ENCODE measurements at places on chromosomes 1 and 21.

DNA sequence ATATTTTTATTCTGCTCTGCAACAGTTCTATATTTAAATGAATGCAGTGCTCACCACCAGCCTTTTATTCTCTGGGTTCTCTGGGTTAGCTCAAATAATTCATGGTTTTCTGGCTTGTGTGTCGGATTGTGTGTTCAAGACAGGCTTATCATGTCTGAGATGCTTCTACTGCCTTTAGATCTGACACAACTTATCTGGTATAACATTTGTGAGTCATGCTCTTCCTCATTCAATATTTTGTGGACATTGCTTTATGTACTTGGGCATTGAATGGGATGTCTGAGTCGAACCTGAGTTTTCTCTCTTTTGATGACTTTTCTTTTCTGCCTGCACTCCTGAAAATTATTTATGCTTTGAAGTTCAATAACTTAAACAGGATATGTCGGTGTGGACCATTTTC is 17.6 kb upstream of the PKP1 start:
- peak; percentile 35 for DNase-seq

GRCh38 chr1:10400013-10400412 is 1.1 kb downstream of the PGD start:
- DNase-seq = no peak

DNA sequence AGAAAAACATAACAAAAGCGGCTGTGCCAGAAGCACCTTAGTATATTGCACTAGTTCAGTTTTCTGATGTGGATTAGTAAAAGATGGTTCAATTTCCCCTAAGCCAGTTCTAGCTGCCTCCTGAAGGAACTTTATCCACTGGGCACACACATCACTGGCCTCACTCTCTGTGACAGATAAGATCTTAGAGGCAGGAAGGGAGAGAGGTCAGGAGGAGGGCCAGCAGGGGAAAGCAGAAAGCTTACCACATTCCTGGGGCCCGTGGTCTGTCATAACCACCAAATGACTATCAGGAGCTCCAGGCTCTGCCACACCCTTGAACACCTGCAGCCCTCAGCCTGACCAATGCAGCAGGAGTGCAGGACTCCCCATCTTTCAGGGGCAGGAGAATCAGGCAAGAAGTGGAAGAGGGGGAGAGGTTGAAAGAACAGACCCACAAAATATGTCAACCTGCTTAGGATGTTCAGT is 37.8 kb downstream of the LRRC71 start:
- DNase-seq = no peak

GRCh38 chr1:161216945-161217712 is 2.0 kb downstream of the FCER1G start:
- DNase-seq = peak; percentile 97

GRCh38 chr1:40050863-40051262 is 10.3 kb downstream of the CAP1 start:
- no peak for DNase-seq

GRCh38 chr1:85952460-85952859 is 204.1 kb downstream of the COL24A1 start:
- DNase-seq = no peak

DNA sequence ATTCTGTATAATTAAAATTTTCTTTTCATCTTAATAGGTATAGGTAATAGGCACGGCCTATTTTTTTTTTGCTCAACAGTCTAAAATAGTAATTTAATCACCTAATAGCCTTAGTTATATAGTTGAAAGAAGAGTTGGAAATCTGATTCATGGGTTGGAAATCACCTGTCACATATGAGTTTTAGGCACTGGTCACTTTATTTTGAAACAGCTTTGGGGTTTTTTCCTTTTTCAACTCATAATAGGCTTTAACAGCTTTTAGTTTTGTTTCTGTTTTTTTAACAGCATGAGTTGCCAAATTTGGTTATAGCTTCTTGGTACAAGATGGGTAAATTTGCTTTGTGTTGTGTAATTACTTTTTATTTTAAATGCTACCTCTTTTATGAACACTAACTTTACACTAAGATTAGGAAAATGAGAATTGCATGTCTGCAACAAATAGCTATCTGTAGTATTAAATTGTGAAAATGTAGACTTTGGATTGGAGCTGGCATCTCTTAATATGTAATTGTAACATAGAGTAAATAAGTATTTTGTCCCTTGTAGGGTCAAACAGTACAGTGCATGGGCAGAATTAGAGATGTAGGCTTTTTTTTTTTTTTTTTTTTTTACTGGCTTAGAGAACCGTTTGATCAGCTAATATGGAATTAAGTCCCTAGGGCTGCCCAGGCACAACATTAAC is 109.8 kb downstream of the OSBPL9 start:
- no peak for DNase-seq

DNA sequence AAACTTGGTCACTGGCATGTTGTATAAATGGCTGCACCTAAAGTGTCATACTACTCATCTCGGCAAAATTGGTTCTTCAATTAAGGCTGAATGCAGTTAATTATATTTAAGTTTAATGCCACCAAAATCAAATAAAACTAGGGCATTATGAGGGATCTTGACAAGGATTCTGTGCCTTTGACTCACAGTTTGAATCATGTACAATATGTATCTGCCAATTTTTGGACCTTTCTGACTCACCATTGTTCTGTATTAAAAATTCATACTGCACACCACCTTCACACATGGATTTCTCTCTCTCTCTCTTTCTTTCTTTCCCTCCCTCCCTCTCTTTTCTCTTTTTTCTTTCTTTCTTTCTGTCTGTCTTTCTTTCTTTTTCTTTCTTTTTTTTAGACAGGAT is 14.1 kb upstream of the STXBP3 start:
- peak; percentile 53 for DNase-seq

All from fibroblast of mammary gland (primary cell).